ENCODE measurements at places on chromosomes 5 and 9.

DNA sequence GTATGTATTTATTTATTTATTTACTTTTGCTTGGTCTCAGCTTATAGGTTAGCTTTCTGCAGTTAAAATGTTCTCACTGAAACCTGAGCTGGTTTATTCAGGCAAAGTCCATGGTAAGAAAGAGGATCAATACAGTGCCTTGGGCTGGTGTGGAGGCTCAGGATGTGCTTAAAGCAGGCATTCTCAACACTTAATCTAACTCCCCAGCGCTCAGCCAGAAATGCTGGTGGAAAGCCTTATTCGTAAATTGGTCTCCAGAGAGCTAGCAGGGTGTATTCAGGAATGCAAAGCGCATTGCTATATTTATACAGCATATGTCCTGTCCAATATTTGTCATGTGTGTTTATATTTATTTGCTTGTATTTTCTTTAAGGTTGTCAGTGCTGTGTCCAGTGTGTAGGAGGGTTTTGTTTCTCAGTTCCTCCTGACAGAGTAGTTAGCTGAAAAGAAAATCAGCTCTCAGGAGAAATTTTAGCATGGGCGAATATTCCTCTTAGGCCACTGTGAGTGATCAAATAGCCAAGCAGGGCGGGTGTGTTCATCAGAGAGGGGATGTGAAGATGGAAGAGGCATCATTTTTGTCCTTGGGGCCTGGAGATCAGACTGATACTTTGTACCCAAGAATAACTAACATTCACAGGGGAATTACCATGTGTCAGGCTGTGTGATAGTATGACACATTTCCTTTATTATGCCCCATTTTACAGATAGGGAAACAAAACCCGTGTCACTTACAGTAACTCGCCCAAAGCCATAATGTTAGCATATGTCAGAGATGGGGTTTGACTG lies 65.8 kb downstream of the DOCK2 start:
- DNase-seq: peak; percentile 64

GRCh38 chr9:4887556-4887955 lies 94.8 kb downstream of the RCL1 start:
- DNase-seq: peak; percentile 71

DNA sequence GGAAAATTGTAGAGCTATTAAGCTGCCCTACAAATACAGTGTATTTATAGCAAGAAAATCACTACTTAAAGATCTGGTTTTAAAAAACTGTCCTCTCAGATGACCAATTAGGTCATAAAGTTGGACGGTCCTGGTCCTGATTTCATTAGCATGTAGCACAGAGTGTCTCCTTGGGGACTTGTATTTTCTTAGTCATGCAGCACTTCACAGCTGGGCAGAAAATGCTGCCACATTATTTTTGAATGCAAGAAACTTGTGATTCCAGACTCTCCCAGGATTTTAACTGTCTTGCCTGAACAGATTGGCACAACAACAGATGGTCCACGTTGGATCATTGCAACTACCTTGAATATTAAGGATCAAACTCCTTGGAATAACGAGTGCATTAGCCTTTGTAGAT lies 348.1 kb upstream of the SGCD start:
- no peak for DNase-seq

- DNase-seq: no peak
Observed at GRCh38 chr9:10806868-10807267, 194.1 kb upstream of the PTPRD start.

DNA sequence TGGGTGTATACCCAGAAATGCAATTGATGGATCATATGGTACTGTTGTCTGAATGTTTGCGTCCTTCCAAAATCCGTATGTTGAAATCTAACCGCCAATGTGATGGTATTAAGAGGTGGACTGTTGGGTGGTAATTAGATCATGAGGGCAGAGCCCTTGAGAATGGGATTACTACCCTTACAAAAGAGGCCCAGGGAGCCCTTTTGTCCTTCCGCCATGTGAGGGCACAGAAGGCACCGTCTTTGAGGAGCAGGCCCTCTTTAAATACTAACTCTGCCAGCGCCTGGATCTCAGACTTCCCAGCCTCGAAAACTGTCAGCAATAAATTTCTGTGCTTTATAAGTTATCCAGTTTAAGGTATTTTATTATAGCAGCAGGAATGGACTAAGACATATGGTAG lies 156.0 kb upstream of the OTULINL start:
- DNase-seq: no peak

DNA sequence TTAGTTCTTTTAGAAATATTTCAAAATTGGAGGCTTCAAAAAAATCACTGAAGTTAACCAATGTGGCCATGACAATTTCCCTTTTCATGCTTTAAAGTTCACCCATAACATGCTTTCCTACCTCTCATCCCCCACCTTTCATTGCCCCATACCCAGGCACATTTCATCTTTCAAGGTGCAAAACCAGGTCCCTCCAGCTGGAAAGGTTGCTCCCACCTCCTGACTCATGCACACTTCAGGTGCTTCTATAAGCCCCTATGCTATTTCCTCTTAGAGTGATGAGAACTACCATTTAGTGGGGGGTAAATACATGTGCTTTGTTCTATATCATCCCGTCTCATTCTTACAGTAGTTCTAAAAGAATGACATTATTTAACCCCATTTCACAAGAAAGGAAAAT lies 15.4 kb downstream of the FYB1 start:
- DNase-seq: no peak
